ENCODE measurements at places on chromosomes 16 and 17. TPM values are rescaled to one million over a fixed set of nuclear protein-coding genes. Genes with fewer than 3 reads are reported as not detected.

GRCh38 chr17:82449131-82449882, 1.2 kb downstream of the CYBC1 start:
- peak; percentile 57 for DNase-seq

DNA sequence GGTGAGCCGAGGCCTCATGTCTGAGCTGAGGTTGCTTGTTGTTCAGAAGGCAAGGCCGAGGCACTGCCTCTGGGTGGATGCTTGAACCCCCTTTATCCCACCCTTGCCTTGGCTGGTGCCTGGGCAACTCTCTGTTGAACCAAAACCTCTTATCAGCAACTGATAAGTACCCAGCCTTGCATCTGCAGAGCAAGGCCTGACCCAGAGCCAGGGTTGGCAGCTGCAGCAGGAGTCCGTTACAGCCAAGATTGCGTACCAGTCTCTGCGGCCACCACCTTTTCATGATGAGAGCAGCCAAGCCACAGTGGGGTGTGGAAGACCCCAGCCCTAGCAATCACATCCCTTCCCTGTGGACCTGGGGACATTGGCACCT, 118.3 kb downstream of the RAB11FIP4 start:
- no peak for DNase-seq

DNA sequence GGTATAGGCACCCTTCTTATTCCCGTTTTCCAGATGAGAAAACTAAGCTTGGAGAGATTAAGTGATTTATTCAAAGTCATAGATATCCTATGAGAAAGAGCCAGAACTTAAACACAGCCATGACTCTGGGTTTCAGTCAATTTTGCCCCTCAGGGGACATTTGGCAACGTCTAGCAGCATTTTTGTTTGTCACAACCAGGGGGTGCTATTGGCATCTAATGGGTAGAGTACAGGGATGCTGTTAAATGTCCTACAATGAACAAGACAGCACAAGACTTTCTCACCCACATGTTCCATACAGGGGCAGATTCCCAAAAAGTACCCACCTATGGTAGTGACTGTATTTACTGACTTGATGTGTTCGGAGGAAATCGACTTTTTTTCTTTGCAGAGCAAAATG, 4.8 kb upstream of the SHISA9 start:
- no peak for DNase-seq

DNA sequence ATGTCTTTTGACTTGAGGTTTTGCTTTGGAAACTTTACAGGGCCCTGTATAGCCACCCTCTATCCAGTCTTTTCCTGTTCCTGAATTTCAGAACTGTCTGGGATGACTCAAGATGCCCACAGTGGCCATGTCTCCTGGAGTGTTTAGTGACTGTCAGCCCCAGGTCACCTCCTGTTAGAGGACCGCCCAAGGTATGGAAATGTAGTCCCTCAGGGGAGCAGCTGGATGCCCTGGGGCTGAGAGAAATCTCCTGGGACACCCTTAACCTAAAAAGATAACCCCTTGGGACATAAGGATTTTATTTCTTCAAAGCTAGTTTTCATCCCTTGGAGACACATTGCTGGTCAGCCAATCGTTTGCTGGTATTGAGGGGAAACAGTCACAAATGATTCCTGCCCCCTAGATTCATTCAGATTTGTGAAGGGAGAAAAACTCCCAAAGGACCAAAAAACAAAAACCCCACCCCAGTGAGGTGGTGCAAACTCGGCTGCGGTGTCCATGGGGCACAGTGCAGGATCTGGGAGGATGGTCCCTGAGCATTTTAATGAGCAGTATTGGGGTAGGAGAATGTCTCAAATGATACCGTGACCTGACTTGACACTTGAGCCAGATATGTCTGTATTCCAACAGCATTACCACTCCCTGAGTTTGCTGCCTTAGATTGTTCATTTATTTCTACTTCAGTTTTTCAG, 1.7 kb downstream of the ZNF267 start:
- DNase-seq: no peak

DNA sequence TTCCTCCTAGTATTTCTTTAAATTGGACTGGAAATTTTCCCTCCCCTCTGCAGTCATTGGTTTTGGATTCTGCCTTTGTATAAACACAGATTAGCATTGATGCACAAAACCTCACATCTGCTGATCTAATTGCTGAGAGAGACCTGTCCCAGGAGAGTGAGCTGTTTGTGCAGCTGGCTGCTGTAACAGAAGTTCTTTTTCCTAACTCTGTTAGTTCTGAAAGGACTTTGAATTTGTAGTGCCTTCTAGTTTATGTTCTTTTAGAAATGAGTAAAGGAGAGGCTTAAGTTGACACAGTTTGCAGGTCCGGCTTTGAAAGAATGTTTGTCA, 45.2 kb upstream of the KPNB1 start:
- DNase-seq: no peak

GRCh38 chr16:58205276-58206036, 7.5 kb upstream of the CSNK2A2 start:
- no peak for DNase-seq

DNA sequence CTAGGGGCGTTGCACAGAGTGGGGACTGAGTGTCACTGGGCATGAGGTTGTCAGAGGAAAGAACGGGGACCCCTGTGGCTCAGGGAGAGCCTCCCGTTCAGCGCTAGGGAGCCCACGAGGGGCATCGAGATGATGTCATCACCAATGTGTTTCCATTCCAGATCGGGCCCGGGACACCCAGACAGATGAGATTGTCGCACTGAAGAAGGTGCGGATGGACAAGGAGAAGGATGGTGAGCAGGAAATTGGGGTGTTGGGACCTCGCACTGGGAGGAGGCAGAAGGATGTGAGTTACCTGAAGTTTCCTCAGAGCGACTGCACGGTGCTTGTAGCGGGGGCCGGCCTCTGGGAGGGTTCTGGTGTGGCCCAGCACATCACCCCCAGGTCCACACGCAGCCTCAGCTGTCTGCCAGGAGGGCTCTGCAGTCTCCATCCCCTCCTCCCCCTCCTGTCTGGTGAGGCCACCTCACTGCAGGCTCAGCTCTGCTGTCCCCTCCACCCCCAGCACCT, 4.0 kb downstream of the CDK10 start:
- no peak for DNase-seq

DNA sequence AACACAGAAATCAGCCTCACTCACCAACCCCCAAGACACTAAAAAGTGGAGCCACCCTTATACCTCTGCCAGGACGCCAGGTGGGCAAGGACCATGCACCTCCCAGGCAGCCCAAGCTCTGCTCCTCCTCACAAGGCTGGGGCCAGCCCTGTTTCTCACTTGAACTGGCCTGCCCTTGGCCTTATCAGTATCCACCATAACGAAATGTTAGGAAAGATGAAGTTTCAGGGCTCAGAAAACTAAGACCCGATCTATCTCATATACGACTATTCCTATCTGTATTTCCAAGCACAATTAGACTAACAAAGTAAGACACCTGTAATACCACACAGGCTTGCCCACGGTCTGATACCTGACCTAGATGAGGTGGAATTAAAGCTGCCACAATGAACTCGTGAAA, 6.9 kb downstream of the FBXO31 start:
- DNase-seq: no peak

- DNase-seq: no peak
These were observed 23.7 kb downstream of the TMEM235 start for GRCh38 chr17:78255029-78255656.

- DNase-seq: peak; percentile 40
These were observed 53.7 kb downstream of the SF3B3 start for GRCh38 chr16:70577256-70577698.

- no peak for DNase-seq
These were observed 37.0 kb downstream of the RGS9 start for GRCh38 chr17:65173976-65174683.

The ORC6 gene
- 1.9 TPM for total RNA-seq

The MYOCD gene
- total RNA-seq: 33.7 TPM

The ZFP3 gene
- 9.3 TPM for total RNA-seq

The CD300LB gene
- total RNA-seq: 0.16 TPM

The ZNF205 gene
- 6.9 TPM for total RNA-seq

The ALOX12B gene
- total RNA-seq: not detected

The RAB37 gene
- total RNA-seq: 4.1 TPM

The OTOP3 gene
- total RNA-seq: not detected

All from Right ventricle myocardium superior (tissue), 1 donor.